Effector memory CD4-positive, alpha-beta T cell (primary cell): ENCODE measurements at places on chromosomes 6 and 20.

DNA sequence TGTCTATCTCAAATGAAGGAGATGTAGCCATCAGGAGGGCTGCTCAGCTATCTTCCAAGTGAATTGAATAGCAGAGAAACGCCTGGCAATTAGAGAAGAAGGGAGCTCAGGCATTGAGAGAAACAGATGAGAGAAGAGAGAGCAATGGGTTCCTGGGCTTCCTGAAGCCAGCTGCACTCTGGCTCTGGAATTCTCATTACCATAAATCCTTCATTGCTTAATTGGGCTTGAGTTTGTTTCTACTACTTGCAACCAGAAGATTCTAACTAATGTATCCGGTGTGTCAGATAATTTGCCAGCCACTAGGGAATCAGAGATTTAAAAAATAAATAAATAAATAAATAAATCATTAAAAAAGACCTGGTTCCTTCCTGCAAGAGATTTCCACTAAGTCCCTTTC is 25.0 kb upstream of the CDKAL1 start:
- no peak for DNase-seq

DNA sequence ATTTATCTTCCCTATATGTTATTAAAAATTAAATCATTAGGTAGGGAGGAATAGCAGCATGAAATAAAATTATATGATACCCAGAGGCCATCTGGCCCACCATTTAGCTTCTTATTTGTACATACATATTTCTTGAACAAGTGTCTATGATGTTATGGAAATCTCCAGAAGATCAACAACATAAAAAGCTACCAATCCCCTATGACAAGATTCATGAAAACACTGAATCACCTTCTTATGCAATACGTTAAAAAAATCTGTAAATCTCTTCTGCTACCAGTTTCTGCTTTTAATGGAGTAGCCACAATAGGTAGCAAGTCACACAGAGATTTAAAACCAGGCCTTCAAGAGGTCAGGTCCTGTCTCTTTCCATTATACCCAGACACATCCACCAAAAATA is 125.8 kb upstream of the ENPP5 start:
- DNase-seq = no peak

DNA sequence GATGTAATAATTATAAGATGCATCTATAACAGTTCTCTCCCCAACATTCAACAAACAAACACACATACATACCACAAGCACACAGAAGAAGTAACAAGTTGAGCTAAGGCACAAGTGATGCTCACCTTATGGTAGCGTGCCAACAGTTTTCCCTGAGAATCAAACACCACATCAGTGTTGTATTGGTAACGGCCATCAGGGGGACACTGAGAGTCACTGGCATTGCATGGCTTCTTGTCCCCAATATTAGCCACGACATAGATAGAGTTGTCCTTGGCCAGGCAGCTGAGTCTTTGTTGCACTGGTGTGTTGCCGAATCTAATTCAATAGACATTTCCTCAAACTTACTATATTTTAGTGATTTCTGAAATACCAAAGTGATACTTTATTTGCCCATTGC is 14.8 kb upstream of the VNN1 start:
- no peak for DNase-seq

DNA sequence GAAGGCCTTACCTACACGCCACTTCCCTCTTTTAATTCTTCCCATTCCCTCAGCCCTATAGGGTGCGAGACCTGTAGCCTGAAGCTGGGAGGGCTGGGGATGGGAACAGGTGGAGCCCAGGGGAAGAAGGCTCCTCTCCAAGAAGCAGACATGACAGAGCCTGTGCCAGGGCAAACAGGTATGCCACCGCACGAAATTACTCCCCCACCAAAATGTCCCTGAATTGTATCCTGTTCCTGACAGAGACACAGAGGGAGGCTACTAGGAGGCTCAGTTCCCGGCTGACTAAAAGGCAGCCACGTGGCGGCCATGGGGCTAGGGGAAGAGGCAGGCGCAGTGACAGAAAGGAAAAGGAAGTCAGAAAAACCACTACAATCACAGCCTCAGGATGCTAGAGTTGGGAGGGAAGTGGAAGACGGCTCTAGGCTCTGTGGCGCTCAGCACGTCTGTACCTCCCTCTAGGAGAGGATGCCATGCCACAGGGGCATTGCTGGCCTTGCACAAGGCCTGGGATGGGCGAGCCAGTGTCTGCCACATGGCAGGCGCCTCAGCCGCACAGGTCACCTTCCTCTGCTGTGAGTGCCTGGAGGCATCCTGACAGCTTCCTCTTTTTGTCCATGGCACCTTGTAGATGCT is 27.7 kb downstream of the TFEB start:
- peak; percentile 17 for DNase-seq

DNA sequence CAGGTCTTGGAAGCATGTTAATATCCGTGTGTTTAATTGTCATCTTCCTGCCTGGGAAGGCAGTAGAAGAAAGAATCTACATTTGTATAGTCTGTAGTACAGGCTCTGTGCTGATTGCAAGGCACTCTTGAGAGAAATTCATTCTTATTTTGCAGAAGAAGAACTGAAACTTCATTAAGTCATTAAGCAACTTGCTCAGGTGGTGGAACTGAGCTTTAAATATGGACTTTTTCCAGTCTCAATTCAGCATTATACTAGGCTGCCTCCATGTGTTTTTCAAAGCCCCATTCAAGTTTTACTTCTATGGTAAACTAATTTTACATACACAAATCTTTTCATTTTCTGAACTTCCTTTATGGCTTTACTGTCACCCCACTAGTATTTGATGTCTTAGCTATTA is 18.7 kb downstream of the ZNF451 start:
- DNase-seq = no peak

GRCh38 chr6:69624944-69625343 is 171.9 kb downstream of the LMBRD1 start:
- DNase-seq = no peak

DNA sequence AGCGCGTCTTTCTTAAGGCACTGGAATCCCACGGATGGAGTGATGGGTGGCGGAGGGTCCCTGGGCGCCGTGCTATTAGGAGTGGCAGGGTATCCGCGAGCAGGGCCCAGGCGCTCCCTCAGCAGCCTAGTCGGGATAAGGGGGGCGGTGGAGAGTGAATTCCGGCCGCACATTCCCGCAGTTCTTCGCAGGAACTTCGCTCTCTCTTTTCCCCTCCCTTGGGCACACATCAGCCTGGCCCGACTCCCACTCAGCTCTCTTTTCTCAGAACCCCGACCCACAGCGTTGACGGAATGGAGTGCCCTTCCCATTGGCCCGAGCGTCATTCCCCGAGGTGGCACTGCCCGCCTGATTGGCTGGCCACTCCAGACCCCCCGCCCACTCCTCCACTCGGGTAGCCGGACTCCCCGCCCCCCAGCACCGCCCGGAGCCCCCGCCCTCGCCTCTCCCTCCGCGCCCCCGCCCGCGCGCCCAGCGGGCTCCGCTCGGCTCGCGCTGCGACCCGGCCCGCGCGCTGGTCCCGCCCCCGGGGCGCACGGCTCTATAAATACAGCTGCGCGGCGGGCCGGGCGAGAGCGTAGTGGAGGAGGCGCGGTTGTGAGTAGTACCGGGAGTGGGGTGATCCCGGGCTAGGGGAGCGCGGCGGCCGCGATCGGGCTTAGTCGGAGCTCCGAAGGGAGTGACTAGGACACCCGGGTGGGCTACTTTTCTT is at the start of gene ID4:
TSS of gene ID4 (plus strand) at position 572 of the 712 bp plus-strand sequence. CDS start 385 bp downstream, outside the sequence.
- DNase-seq = no peak

GRCh38 chr6:159969204-159969912 is 476 bp downstream of the IGF2R start:
- no peak for DNase-seq

- DNase-seq = no peak
These were observed 44.8 kb upstream of the CTNNBL1 start for GRCh38 chr20:37649017-37649416.

GRCh38 chr6:56838965-56839364 is 115.9 kb upstream of the BEND6 start:
- no peak for DNase-seq

DNA sequence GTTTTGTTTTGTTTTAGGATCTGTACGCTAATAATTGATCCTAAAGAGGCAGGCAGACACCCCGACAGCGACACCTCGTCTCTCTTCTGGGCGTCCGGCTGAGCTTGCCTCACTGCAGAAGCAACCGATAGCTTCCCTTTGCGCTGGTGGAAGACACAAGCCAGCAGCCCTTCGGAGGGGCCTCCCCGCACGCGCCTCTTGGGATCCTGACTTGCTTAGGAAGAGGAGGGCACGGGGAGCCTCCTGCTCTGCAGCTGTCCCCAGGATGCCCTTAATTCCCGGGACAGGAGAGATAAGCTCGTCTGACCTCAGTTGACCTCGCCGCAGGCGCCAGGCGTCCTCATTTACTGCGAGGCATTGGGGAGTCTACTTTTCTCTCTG is 94.0 kb downstream of the CD83 start:
- DNase-seq = no peak

DNA sequence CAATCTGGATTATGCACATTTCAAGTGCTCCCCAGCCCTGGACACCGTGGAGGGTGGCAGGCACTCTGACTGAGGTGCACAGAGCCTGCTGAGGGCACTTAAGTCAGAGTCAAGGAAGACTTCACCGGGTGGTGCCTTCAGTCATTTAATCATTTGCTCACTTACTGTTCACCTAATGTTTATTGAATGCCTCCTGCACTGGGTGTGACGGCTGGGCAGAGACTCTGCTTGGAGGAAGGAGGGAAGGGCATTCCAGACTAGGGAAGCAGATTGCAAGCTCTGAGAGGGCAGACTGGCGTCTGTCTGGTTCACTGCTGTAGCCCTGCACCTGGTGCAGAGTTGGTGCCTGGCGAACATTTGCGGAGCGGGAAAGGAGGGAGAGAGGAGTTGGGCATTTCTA is 54.2 kb upstream of the FAM83D start:
- no peak for DNase-seq
